ENCODE measurements at places on chromosomes 7 and 10. TPM values are rescaled to one million over a fixed set of nuclear protein-coding genes. Genes with fewer than 3 reads are reported as not detected.

DNA sequence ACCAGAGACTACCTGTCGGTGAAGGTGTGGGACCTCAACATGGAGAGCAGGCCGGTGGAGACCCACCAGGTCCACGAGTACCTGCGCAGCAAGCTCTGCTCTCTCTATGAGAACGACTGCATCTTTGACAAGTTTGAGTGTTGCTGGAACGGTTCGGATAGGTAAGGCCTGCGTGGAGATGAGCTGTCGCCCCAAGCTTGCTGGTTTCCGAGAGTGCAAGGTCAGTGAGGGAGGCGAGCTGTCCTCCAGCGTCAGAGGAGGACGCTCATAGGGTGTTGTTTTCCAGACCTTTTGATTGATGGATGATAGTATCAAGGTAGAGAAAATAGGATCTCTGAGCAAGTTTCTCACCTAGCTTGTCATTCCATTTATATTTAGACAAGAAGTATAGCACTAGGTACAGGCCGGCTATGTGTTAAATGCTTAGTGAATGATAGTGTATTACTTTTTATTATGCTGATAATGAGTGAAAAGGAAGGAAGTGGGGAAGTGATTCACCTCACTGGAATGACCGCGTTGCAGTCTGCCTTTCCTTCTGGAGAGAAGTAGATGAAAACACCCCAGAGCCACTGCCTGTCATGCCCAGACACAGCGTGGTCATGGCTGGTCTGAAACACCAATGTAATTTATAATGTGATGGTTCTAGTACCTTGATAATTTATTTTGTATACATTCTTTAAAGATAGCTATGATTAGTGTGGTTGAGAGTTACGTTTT, 33.9 kb downstream of the BNIP3 start:
- DNase-seq = no peak

DNA sequence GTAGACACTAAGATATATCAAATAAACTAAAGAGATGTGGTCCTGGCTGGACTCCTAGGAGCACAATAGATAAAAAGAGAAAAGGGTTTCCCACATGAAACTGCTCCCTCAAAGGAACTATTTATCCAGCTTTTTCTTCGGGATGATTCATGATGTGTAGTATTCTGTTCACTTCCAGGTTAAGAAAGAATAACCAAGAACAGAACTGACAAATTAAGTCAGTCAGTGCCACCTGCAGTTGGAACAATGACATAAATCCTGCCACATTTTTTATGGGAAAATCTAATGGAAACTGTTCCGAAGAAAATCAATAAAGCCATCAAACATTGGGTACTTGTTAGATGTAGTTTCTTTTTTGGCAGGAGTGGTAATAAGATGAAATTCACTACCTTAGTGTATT, 87.1 kb downstream of the POLR1F start:
- DNase-seq = no peak

DNA sequence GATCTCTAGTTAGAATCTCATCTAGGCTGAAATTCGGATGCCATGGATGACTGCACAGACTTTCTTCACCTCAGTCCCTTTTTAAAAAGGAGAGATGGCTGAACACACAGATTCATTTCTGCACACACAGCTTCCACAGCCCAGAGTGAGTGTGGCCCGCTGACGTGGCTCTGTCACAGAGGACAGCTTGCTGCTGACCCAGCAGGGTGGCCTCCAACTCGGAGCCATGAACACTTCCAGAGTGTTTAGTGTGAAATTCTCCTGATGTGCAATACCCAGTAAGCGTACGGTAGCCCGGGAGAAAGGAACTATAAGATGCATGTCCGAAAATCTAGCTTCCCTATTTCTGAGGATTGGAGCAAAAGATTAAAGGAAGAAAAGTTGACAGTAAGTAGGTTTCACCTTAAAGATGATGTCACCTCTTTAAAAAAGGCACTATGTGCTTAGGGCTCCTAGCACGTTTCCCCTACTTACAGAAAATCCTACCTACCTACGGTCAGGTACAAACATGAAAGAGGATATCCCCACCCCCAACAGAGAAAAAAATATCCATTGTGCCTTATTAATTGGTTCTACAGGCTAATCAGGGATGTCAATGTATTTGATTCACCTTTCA, 162.2 kb downstream of the RAPGEF5 start:
- DNase-seq = no peak

GRCh38 chr10:110558041-110558440, 9.5 kb upstream of the SMC3 start:
- DNase-seq = no peak

GRCh38 chr7:11447106-11447505, 384.9 kb downstream of the THSD7A start:
- no peak for DNase-seq

DNA sequence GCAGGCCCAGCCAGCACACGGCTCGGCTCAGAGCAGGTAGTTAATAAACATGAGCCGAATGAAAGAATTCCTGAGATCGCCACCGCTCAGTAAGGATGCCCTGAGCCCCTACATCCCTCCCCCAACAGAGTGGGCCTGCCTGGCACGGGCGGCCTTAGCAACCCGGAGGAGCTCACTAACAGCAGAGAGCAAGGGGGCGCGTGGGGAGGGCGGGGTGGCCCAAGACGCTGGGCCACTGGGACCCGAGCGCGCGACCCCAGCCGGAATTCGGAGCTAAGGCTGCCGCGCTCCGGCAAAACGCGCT, 403 bp upstream of the ENO4 start:
- DNase-seq = no peak

DNA sequence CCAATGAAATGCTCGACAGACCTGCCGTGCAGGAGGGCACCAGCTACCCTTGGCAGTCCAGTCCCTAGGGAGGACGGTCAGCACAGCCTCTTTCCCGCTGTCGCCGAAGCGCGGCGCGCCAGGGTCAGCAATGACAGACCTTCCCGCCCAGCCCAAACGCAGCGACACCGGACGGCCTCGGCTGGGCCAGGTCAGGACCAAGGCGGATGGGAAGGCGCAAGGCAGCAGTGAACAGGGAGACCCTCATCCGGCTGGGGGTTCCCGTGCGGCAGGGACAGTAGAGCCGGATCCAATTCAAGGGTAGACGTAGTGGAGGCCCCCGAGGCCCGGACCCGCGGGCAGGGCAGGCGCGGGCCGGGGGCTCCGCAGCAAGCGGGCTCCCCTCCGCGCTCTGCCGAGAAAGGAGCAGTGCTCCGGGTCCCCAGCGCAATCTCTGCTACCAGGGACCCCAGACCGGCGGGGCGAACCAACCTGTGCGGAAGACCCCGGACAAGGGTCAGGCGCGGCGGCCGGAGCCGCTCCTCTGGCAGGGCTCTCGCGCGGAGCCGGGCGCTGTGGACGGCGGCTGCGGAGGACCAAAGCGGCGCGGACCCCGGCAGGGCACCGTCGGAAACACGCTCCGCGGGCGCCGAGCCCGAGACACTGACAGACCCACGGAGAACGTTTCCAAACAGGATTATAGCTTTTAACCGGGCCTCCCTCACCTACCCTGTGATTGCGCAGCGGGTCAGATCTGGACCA, at the start of gene SEC31B:
TSS of gene SEC31B (minus strand) at position 551 of the 741 bp plus-strand sequence. CDS start 2,909 bp downstream, outside the sequence.
- no peak for DNase-seq

The CALHM3 gene
- polyA plus RNA-seq = not detected

The TYW1B gene
- polyA plus RNA-seq = 2.6 TPM

The CCNJ gene
- not detected for polyA plus RNA-seq

Measured in naive B cell (primary cell).